ENCODE measurements at places on chromosomes 5 and 9.
A peak's percentile ranks its signal among the peaks of the same experiment; 100 is the strongest.

DNA sequence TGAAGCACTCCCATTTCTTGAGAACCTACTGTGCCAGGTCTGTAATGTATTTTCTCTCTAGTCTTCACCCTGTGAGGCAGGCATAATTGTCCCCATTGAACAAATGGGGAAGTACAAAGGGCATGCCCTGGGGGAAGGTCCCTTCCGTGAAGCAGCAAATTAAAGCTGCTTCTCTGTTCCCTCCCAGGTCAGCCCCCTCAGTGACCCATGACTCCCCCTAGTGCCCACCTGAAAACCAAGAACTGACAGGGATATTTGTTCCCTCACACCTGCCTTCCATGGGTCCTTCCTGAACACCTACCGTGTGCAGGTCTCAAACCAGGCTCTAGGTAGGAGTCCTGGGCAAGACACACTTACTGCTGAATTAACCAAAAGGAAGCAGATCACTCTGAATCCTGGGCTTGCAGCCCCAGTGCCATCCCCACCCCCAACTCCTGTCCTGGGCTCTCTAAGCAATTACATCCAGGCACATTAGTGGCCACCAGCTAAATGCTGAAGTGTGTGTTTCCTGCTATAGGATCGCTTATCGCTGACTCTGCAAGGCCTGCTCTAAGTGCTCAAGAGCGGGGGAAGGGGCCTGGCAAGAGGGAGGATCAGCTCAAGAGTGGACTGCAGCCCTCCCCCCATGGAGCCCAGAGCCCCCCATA is 254.8 kb downstream of the CDK5RAP2 start:
- DNase-seq = no peak

DNA sequence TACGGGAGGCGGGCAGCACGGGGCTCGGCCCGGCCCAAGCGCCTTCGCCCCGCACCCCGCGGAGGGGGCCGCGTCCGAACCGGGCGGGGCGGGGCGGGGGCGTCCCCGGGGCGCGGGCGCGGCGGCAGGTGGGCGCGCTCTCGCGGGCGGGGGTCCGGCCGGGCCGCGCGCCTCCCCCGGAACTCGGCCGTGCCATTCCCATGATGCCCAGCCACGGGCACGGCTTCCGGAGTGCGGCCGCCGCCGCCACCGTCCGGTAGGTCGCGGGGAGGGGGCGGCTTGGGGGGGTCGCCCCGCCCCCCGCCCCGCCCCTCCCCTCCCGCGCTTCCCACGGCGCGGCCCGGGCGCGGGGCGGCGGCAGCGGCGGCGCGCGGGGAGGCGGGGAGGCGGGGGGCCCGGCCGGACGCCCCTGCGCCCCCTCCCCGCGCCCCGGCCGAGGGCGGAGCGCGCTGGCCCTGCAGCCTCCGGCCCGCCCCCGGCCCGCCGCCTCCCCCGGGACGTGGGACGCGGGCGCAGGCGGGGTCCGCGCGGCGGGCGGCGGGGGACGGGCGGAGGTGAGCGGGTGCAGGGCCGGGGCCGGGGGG is at the start of gene PPP1R26:
TSS of gene PPP1R26 (plus strand) at position 314 of the 584 bp plus-strand sequence. CDS start 4,729 bp downstream, outside the sequence.
- DNase-seq = no peak

DNA sequence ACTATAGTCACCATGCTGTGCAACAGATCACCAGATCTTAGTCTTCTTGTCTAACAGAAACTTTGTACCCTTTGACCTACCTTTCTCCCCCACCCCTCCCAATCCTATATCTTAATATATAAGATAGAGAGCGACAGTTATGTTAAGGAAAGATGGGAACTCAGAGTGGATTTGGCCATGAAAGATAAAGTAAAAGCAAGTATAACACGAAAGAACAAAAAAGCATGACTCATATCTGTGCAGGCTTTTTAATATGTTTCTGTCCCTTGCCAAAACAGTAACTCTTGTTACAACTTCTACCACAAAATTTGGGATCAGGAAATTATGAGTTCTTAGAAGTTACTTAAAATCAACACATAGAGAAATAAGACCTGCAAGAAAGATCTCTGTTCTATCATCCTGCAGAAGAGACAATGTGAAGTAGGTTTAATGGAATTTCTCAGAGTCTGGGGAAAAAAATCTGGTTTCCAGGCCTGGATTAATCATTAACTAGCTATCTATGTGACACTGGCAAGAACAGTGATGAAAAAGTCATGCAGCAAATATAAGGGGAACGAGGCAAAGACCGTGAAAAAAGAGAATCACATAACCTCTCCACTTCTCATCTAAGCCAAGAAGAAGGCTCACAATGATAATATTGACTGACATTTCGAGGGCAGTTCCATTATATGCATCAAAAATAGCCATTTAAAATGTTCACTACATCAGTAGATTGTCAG is 18.6 kb downstream of the BAAT start:
- DNase-seq = no peak

GRCh38 chr5:172266071-172266675 is 17.4 kb downstream of the UBTD2 start:
- DNase-seq = no peak

DNA sequence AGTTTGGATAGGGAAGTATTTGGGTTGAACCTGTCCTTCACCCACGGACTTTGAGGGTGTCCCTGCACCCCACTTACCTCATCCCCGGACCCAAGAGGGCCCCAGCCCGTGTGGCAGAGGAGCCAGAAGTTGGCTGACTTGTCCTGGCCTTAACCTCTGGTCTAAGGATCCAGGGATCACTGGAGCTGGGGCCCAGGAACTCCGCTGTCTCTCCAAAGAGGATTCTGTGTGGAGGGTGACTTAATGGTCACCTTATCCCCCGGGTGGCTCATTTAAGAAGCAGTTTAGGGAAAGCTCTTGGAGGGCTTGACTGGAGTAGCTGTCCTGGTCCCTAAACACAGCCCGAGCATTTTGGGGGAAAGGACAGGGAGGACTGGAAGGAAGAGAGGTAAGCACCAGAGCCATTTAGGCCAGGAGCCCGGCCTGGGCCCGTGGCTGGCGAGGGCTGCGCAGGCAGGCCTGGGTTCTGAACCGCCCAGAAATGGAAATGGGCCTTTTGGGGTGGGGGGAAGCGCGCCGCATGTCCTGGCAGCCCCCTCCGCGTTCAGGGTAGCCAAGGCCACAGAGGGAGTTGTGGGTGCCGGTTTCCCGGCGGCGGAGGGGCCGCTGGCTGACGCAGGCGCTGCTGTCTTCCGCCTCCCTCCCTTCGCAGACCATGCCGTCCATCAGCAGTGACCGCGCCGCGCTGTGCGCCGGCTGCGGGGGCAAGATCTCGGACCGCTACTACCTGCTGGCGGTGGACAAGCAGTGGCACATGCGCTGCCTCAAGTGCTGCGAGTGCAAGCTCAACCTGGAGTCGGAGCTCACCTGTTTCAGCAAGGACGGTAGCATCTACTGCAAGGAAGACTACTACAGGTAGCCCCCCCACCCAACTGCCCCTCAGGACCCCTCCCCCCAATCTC is 2.0 kb downstream of the LHX2 start:
- no peak for DNase-seq

GRCh38 chr5:172881691-172882370 is 47.8 kb downstream of the ERGIC1 start:
- DNase-seq = no peak

GRCh38 chr9:96441798-96442445 is 8.0 kb upstream of the HABP4 start:
- peak; percentile 26 for DNase-seq

- DNase-seq = no peak
Measured at GRCh38 chr9:130639866-130640555, 24.4 kb upstream of the PRDM12 start.

DNA sequence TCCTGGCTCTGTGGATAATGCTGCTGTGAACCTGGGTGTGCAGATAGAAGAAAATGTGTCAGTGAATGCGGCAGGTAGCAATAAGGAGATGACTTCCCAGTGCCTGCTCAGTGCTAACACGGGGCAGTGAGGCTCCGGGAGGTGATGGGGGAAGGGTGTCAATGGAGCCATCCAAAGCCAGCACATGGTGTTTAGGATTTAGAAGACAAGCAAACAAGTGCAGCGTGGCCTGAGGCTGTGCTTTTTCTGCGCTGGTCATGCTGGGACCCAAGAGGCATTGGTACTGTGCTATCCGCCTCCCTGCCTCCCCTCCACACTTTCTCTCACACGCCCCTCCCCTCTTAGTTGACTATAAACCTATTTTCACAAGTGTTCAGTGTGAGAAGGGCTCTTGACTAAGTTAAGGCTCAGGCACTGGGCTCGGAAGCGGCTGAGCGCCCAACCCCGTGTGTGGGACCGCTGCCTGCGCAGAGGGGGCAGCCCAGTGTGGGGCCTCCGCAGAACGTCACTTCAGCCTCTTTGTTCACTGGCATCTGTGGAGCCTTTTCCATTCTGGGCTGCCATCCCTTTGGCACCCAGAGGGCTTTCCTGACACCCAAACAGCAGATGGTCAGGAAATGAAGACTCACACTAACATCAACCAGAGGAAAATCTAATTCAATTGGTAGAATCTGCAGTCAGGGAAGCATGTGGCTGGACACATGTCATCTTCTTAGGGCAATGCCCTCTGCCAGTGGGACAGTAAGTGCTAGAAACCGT is 21.8 kb upstream of the NINJ1 start:
- DNase-seq = no peak

GRCh38 chr9:111436571-111436970 is 47.6 kb downstream of the ECPAS start:
- DNase-seq = no peak

DNA sequence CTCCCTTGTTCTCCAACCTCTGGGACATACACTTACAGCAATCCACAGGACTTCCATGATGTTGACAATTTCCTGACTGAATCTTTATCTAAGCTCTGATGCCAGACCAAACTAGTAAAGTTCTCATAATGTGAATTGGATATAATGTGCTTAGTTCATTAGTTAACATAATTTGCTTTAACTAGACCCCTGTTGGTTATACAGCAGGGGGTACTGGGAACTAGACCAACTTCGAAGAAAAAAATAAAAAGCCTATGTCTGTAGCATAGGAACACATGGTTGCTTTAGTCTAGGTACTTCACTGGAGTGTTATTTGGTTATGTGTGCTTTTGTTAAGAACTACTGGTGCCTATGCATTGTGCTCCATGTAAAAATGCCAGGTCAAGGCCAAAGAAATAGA is 173.8 kb downstream of the ADAMTS6 start:
- no peak for DNase-seq

Measured in NCI-H526 (cell line).